ENCODE measurements at places on chromosomes 1 and 21.

DNA sequence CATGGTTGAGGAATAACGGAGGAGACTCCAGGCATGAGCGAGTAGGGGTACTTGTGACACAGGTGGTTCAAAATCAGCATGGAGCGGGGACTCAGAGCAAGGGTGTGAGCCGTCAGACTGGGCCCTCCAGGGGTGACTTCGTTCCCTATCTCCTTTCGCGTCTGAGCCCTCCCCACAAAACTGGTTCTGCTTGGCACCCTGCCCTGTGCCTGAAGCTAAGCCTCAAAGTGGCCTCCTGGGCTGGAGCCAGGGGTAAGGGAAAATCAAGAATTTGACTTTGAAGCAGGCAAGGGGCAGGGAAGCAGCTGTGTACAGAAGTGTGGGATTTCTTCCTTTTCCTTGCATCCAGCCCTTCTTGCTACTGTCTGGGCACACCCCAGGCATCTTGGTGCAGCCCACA is 331.5 kb upstream of the AJAP1 start:
- H3K36me3 ChIP-seq = no peaks in the 10 kb centered on the region
- no peak overlapping the region for H3K4me3 ChIP-seq
- DNase-seq = no peak
- no peaks in the 10 kb centered on the region for H3K27me3 ChIP-seq
- no peak overlapping the region for H3K27ac ChIP-seq

- H3K27ac ChIP-seq = no peak overlapping the region
- no peak overlapping the region for H3K4me3 ChIP-seq
- no peaks in the 10 kb centered on the region for H3K4me1 ChIP-seq
Measured at GRCh38 chr1:243580072-243580471, 270.0 kb downstream of the AKT3 start.

- peak overlapping the region; percentile 97 for H3K27ac ChIP-seq
- DNase-seq = no peak
- H3K4me1 ChIP-seq = peaks cover 20% of the 10 kb centered on the region
- no peaks in the 10 kb centered on the region for H3K27me3 ChIP-seq
- no peaks in the 10 kb centered on the region for H3K36me3 ChIP-seq
Measured at GRCh38 chr1:161313554-161314200, 504 bp upstream of the SDHC start.

- no peaks in the 10 kb centered on the region for H3K36me3 ChIP-seq
- no peak overlapping the region for H3K4me3 ChIP-seq
- peaks cover 15% of the 10 kb centered on the region for H3K27me3 ChIP-seq
- H3K27ac ChIP-seq = no peak overlapping the region
- H3K4me1 ChIP-seq = no peaks in the 10 kb centered on the region
Measured at GRCh38 chr21:45887788-45888187, 93.8 kb upstream of the COL6A1 start.

- H3K4me1 ChIP-seq = peaks cover 67% of the 10 kb centered on the region
- no peaks in the 10 kb centered on the region for H3K27me3 ChIP-seq
- DNase-seq = no peak
- no peaks in the 10 kb centered on the region for H3K36me3 ChIP-seq
Measured at GRCh38 chr1:226698659-226699058, 40.4 kb downstream of the ITPKB start.

DNA sequence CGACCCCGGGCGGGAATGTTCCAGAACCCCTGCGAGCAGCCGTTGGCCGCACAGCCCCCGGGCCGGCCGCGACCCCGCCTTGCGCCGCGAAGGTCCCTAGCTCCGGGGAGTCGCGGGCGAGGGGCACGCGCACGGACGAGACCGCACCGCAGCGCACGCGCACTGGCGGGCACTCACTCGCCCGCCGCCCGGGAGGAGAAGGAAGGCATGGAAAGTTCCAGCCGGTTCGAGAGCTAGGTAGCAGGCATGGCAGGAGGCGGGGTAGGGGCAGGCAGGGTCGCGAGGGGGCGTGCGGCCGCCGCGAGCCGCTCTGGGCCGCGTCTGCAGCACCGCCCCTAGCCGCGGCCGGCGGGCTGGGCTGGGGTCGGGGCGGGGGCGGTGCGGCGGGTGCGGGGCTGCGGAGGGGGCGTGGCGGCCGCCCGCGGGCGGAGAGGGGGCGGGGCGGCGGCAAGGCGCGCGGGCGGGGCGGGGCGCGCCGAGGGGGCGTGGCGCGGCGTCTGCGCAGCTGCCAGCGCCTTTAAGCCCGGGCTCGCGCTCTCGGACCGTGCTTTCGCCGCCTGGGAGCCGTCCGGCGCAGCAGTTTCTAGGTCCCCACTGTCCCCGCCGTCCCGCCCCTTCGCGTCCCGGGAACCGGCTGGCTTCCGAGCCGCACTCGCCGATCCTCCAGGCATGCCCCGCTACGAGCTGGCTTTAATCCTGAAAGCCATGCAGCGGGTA is at the start of the genes MRPS6 and SLC5A3:
Gene MRPS6 (plus strand): TSS at position 547 of the 717 bp plus-strand sequence. CDS start 123 bp downstream, at position 670.
Gene SLC5A3 (plus strand): TSS at position 547 of the 717 bp plus-strand sequence. CDS start 21,621 bp downstream, outside the sequence.
- no peaks in the 10 kb centered on the region for H3K36me3 ChIP-seq
- peaks cover 40% of the 10 kb centered on the region for H3K4me1 ChIP-seq
- H3K27me3 ChIP-seq = no peaks in the 10 kb centered on the region
- H3K27ac ChIP-seq = peak within 1 kb of the TSS; percentile 93
- peak; percentile 73 for DNase-seq

DNA sequence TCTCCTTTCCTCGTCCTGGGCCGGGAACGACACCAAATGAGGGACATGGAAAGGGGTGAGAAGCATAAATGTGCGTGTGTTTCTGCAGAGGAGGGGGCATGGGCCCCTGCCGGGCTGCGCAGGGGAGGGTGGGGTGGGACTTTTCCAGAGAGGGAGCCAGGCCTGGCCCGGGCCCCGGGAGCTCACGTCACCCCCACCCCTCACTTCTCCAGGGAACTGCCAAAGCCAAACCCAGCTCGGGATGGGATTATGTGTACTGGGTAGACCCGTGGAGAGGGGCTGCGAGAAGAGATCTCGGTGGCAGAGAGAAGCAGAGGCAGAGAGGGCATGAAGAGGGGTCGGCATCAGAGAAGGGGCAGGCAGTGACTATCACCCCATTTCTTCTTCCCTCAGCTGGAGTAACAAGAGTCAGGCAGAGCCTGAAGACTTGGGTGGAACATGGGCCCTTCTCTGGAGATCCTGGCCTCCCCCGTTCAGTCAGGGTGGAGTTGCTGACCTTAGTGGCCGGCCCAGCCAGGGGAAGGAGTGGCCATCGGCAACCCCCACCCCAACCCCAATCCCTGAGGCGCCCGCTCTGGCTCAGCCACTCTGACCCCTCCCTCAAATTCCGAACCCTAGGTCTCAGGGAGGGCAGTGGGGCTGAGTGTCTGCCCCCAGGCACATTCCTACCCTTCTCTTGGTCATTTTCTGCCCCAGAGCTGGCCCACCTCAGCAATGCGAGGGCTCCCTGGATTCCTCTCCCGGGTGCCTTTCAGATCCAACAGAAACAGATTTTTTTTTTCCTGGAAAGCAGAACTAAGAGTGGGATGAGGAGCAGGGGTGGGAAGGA is 1.2 kb downstream of the ADAMTSL4 start:
- H3K4me3 ChIP-seq = peak overlapping the region; percentile 92
- peak overlapping the region; percentile 88 for H3K27ac ChIP-seq
- no peak for DNase-seq
- H3K27me3 ChIP-seq = no peaks in the 10 kb centered on the region
- H3K36me3 ChIP-seq = no peaks in the 10 kb centered on the region

DNA sequence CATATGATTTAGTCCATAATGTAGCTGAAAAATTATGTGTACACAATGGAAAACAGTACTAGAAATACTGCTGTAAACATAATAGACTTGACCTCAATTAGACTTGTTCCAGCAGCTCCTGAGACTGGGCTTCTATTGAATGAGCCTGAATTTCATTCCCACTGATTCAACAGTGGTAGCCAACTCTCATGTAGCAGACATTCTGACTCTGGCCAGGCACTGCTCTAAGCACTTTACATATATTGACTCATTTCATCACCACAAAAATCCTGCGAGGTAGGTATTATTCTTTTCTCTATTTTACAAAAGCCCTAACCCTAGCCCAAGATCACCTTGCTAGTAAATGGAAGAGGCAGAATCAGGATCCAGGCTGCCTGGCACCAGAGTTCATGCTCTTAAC is 12.8 kb upstream of the CTSS start:
- no peaks in the 10 kb centered on the region for H3K36me3 ChIP-seq
- no peaks in the 10 kb centered on the region for H3K4me1 ChIP-seq
- no peak for DNase-seq
- no peak overlapping the region for H3K4me3 ChIP-seq
- H3K27me3 ChIP-seq = no peaks in the 10 kb centered on the region
- H3K27ac ChIP-seq = no peak overlapping the region

DNA sequence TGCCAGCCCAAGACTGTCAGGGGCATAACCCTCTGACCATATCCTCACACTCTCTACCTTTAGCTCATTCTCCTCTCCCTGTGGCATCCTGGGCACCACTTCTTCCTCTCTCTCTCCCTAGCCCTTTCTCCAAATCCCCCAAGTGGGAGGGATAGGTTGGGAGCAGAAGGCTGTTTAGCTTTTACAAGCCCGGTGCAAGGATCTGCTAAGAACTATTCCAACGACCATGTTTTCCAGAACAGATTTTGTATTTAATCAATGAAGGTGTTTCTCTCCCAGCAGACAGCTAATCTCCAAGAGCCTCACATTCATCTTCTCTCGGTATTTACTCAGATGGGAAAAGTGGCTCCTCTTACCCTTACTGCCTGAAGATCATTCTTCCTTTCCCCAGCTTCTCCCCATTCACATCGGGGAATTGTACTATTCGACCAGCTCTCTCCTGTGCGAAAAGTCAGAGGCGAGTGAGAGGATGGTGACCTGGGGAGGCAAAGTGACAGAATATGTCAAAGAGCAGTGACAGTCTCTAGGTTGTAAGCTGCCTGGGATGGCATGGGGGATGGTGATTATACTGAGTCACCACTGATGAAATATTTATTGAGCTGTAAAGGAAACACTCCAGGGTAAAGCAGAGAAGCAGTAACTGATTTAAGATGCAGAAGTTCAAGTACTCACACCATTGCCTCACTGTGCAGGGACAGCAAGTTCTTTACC is 47.0 kb upstream of the RBM15 start:
- no peaks in the 10 kb centered on the region for H3K36me3 ChIP-seq
- H3K4me1 ChIP-seq = no peaks in the 10 kb centered on the region
- no peak overlapping the region for H3K4me3 ChIP-seq
- no peaks in the 10 kb centered on the region for H3K27me3 ChIP-seq

- H3K27me3 ChIP-seq = no peaks in the 10 kb centered on the region
- H3K36me3 ChIP-seq = no peaks in the 10 kb centered on the region
- no peaks in the 10 kb centered on the region for H3K4me1 ChIP-seq
- no peak overlapping the region for H3K4me3 ChIP-seq
Measured at GRCh38 chr1:230563591-230563990, 78.7 kb upstream of the COG2 start.

GRCh38 chr1:119324198-119324597 is 44.4 kb upstream of the HAO2 start:
- H3K4me3 ChIP-seq = no peak overlapping the region
- no peak overlapping the region for H3K27ac ChIP-seq
- H3K36me3 ChIP-seq = no peaks in the 10 kb centered on the region

DNA sequence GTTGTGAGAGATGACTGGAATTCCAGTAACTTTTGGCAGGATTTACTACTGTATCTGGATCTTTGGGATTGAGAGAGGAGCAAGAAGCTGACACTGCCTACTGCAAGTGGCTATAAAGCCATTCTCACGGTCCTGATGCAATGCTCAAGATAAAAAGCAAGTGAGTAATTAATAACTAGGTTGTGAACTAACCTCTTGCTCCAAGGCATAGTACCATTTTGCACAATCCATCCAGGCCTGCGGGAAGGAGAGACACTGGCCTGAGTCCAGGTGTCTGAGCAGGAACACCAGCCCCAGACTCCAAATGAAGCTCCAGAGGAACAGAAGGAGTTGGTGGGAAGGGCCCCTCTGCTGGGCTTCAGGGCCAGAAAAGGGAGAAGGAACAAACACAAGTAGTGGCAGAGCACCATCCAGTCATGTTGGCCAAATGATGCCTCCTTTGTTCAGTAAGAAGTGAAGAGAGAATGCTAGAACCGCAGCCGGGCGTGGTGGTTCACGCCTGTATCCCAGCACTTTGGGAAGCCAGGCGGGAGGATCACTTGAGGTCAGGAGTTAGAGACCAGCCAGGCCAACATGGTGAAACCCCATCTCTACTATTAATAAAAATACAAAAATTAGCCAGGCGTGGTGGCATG is 9.9 kb upstream of the SLC45A3 start:
- no peak overlapping the region for H3K27ac ChIP-seq
- no peak for DNase-seq
- H3K36me3 ChIP-seq = no peaks in the 10 kb centered on the region

DNA sequence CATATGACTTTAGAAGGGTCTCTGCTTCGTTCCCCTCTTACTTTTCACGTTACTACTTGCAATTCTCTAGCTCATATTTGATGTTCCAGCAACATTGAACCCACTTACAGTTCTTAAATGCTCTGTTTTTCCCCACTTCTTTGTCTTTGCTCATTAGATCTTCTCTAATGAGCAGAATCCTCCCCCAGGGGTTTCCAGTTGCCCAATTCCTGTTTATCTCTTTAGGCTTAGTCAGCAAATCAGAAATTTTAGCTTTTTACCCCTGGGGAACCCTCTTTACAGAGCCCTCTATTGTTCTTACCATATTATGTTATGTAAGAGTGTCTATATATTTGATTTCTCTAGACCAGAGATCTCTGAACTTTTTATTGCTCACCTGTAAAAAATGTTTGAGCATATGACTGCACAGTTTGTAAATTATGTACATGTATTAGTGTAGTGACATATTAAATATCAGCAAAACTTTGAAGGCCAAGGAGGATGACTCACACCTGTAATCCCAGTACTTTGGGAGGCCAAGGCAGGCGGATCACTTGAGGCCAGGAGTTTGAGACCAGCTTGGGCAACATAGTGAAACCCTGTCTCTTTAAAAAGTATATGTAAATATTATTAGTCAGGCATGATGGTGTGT is 71.4 kb downstream of the FNBP1L start:
- no peaks in the 10 kb centered on the region for H3K27me3 ChIP-seq
- no peak overlapping the region for H3K27ac ChIP-seq
- DNase-seq = no peak
- H3K4me3 ChIP-seq = no peak overlapping the region

DNA sequence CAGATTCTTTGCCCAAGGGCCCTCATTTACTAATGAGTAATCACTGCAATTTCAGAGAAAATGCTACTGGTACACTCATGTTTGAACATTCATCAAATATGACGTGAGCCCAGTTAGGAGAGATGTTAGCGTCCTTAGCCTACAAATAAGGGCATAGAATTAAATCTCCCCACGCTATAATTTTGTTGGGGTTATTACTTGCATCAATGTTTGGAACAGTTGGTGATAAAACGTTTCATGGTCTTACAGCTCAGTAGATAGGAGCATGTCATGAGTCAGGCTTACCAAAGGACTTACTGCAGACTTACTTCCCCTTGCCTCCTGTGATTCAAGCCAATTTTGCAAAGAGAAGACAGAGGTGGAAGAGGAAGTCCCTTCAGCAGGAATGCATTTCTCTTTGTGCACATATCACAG is 304.0 kb downstream of the KIF26B start:
- H3K4me1 ChIP-seq = no peaks in the 10 kb centered on the region
- no peak overlapping the region for H3K27ac ChIP-seq
- DNase-seq = no peak
- no peaks in the 10 kb centered on the region for H3K36me3 ChIP-seq
- no peaks in the 10 kb centered on the region for H3K27me3 ChIP-seq

- no peaks in the 10 kb centered on the region for H3K4me1 ChIP-seq
- no peaks in the 10 kb centered on the region for H3K27me3 ChIP-seq
- H3K36me3 ChIP-seq = no peaks in the 10 kb centered on the region
- no peak overlapping the region for H3K27ac ChIP-seq
- H3K4me3 ChIP-seq = no peak overlapping the region
Measured at GRCh38 chr1:10168912-10169514, 41.4 kb upstream of the KIF1B start.
